ENCODE measurements at places on chromosomes 16 and 17.

DNA sequence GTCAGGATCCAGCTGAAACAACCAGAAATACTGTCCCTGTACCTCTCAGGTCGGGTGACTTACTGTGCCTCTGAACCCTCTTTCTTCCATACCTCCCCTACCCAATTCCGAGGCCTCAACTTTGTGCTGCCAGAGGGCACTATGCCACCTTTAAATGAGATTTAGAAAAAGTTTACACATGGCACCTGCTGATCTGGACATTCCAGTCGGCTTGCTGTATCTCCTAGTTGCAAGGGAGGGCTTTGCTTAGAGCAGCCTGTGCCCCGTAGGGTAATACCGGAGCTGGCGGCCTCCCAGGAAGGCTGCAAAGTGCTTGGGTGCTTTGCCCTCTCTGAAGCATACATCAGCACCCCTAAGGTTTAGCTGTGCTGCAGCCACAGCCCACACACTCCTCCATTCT, 306.0 kb upstream of the RBFOX1 start:
- no peak for DNase-seq

GRCh38 chr17:18040261-18040858, 1.2 kb downstream of the GID4 start:
- DNase-seq, result no peak

DNA sequence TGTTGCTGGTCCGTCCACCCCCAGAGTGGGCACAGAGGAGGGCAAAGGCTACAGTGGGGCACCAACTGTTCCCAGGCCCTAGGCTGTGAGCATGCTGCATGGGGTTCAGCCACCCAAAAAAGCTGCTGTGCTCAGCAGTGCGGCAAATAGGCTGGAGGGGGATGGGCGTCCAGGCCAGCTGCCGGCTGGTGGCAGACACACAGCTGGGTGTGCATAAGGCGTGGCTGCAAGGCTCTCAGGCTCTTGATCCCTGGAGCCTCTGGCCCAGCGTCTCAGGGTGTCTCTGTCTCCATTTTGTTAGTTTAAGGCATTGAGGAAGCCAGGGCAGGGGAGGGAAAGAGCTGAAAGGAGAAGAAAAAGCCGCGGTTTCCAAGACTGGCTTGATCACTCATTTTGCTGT, 8.8 kb downstream of the RPL19 start:
- DNase-seq, result peak; percentile 13

DNA sequence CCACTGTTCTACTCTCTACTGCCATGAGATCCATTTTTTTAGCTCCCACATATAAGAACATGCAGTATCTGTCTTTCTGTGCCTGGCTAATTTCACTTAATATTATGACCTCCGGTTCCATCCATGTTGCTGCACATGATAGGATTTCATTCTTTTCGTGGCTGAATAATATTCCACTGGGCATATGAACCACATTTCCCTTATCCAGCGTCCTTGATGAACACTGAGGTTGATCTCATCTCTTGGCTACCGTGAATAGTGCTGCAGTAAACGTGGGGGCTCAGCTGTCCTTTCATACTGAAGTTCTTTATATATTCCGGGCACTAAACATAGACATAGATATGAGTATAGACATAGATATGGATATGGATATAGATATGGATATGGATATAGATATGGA, 109.3 kb upstream of the TNRC6C start:
- no peak for DNase-seq

DNA sequence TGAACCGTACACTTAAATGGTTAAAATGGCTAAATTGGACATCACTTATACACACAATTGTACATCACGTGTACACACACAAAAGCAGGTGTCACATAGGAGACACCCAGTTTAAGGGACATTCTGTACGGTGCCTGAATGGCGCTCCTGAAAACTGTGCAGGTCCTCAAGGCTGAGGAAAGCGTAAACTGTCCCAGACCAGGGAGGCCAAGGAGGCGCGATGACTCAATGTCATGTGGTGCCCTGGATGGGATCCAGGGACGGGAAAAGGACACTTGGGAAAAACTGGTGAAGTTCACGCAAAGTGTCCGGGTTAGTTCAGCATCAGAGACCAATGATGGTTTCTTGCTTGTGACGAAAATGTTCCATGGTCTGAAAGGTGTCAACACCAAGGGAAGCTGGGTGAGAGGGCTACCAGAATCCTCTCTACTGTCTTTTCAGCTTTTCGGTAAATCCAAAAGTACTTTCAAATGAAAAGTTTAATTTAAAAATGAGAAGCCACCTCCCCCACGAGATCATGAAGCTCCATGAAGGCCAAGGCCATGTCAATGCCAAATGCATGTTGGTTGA, 112.2 kb downstream of the CMIP start:
- no peak for DNase-seq

DNA sequence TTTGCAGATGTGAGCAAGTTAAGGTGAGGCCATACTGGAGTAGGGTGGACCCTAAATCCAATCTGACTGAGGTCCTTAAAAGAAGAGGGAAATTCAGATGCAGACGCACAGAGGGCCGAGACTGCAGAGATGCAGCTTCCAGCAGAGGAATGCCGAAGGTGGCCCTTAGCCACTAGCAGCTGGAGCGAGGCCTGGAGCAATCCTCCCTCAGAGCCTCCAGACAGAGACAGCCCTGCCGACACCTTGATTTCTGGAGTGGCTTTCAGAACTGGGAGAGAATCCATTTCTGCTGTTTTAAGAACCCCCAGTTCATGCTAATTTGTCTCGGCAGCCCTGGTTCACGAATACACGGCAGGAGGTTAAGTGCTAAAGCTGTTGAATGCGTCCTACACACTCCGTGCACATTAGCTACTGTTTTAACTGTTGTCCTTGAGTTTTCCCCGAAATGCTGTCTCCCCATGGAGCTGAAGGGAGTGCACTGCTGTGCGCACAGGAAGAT, 135.5 kb downstream of the IRF8 start:
- no peak for DNase-seq

DNA sequence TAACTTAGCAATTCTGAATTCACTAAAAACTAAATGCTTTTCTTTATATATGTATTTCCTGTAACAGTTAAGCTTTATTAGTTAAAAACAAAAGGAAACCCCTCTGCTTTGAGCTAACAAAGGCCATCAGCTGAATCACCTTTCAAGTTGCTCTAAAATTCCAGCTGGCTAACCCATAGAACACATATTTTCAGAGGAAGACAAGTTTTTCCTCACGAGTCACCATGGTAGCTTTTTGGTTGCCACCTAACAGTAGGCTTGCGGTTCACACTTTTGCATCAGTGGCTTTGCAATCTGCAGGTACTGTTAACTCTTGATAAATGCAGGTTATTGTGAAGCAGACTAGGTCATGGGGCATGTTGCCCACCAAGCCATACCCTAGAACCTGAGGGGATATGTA, 57.6 kb upstream of the IRX5 start:
- DNase-seq, result no peak

- DNase-seq, result no peak
Measured at GRCh38 chr17:58264407-58265103, 16.2 kb downstream of the MPO start.

- no peak for DNase-seq
Measured at GRCh38 chr17:55451203-55451641, 29.6 kb upstream of the MMD start.

DNA sequence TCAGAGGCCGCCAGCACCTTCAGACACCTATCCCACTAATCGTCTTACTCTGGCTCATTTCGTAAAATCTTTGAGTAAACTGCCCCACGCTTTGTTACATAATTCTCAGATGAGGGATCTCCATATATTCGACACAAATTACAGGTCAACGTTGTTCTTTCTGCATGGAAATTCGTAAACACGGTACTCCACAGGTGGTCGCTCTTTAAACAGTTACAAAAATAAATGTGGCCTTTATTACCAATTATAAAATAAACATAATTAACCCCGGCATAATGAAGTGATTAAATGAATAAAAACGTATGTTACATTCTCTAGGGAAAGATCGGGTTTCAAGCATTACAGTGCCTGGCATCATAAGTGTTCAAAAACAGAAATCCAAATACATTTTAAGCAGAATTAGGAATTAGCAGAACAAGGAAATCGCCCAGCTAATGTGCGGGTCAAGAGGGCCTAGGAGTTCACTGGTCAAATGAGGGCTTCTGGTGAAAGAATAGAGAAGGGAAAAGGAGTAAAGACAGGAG, 943 bp upstream of the PIP4K2B start:
- no peak for DNase-seq

- DNase-seq, result no peak
Measured at GRCh38 chr16:1674751-1675664, 3.1 kb upstream of the JPT2 start.

DNA sequence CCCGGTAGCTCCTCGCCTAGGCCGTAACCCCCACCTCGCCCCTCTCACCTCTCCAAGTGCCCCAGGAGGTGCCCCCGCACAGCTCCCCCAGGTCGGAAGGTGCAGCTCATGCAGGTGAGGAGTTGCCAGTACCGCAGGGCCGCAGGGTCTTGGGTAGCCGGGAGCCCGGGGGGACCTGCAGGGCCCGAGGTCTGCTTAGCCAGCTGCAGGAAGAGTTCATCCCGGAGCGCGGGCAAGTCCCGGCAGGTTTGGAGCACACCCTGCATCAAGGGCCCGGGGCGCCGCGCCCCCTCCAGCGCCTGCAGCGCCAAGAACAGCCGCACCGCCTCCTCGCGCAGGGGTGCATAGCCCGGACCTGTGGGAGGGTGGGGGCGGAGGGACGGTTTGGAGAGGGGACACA, 4.8 kb downstream of the PLEKHH3 start:
- DNase-seq, result no peak

- no peak for DNase-seq
Measured at GRCh38 chr17:77449908-77450741, 309.4 kb downstream of the SEC14L1 start.

DNA sequence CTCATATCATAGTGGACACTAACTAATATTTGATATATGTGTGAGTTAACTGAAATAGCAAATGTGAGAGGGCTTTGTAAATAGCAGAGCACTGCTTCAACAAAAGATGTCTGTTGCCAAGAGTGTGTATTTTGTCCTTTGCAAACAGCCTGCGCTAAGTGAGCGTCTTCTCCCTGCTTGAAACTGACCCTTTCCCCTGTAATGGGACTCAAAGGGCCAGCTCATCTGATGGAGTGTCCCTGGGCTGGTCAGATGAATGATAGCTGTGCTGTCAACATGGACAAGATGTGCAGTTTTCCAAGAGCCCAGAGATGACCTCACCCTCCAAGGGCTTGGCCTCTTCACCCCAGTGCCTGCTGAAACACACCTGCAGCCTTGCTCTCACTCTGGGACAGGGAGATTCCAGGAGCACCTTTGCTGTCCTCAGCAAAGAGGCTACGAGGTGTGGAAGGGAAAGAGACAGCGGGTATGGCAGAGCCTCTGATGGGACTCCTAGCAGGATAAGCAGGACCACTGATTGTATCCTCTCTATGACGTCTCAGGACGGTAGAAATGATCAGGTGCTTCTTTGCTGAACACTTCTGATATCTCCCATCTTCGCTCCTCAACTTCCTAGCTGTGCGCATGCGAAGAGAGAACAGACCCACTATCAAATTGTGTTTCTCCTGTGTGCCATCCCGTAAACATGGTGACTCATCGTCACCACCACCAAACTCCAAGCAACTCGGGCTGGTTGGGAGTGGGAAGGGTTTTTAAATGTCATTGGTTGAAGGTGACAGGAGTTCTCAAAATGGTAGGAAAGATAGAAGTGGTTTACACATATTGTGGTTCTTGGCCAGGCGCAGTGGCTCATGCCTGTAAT, 35.8 kb upstream of the TBX2 start:
- DNase-seq, result no peak

- peak; percentile 85 for DNase-seq
Measured at GRCh38 chr17:79993390-79994227, 42.1 kb downstream of the TBC1D16 start.

GRCh38 chr17:4433515-4434031, at the start of gene SPNS3:
TSS of gene SPNS3 (plus strand) at chr17:4433940. CDS start at chr17:4433968, 28 bp downstream.
- DNase-seq, result no peak

DNA sequence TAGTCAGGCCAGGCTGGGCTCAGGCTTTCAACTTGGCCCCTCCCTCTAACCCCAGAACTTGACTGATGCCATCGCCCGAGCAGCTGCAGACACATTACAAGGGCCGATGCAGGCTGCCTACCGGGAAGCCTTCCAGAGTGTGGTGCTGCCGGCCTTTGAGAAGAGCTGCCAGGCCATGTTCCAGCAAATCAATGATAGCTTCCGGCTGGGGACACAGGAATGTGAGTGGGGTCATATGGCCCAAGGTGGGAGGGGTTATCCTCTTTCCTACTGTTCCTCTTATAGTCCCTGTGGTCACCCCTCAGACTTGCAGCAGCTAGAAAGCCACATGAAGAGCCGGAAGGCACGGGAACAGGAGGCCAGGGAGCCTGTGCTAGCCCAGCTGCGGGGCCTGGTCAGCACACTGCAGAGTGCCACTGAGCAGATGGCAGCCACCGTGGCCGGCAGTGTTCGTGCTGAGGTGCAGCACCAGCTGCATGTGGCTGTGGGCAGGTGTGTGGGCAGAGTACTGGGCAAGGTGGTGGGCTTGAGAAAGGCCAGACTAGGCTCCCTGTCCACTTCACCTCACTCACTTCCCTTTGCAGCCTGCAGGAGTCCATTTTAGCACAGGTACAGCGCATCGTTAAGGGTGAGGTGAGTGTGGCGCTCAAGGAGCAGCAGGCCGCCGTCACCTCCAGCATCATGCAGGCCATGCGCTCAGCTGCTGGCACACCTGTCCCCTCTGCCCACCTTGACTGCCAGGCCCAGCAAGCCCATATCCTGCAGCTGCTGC, 2.1 kb upstream of the NRN1L start:
- peak; percentile 81 for DNase-seq

DNA sequence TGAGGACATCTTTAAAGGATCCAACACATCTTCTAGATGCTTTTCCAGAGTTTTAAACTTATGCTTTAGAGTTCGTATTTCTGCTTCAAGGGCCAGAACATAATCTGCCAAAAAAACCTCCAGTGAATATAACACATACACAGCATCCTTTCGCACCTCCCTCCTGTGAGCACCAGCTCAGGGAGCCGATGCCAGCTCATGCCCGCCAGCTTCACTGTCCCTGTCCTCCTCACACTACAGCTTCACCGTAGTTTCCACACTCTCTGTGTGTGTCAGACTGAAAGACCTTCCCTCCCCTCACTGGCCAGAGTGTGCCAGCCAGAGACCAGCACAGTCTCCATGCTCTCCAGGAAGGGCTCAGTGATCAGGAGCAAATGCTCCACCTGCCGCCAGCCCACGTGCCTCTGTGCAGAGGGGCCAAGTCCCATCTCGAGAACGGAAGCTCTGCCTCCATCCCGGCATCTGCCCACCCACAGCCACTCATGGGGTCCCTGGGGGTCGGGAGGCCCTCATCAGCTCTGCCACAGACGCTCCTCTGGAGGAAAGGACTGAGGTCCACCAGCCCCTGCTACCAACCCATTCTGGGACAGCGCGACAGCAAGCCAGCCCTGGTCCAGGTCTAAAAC, 40.8 kb downstream of the CCDC57 start:
- DNase-seq, result no peak

- no peak for DNase-seq
Measured at GRCh38 chr17:958712-959451, 20.7 kb downstream of the NXN start.
